ENCODE measurements at places on chromosomes 6 and 20.

DNA sequence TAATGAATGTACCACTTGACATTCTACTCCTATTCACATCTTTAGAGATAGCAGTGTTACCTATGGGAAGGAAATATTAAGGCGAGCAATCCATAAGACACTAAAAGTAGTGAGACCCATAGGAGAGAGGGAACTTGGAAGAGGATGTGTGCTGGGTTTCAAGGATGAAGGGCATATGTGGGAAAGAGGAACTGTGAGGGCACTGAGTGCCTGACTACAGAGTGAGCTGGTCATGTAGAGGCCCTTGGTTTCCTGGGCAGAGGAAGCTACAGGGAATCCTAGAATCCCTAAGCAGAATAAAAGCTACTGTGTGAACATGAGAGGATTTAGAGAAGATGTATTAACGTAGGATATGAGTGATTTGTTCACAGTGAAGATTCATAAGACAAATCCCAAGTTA lies 262.8 kb downstream of the FARS2 start:
- no peak for DNase-seq

- DNase-seq = no peak
Observed at GRCh38 chr6:299104-299980, 7.1 kb downstream of the DUSP22 start.

GRCh38 chr20:48057739-48058138 lies 272.5 kb upstream of the SULF2 start:
- no peak for DNase-seq

- no peak for DNase-seq
Observed at GRCh38 chr6:53956068-53956711, 155.1 kb upstream of the MLIP start.

DNA sequence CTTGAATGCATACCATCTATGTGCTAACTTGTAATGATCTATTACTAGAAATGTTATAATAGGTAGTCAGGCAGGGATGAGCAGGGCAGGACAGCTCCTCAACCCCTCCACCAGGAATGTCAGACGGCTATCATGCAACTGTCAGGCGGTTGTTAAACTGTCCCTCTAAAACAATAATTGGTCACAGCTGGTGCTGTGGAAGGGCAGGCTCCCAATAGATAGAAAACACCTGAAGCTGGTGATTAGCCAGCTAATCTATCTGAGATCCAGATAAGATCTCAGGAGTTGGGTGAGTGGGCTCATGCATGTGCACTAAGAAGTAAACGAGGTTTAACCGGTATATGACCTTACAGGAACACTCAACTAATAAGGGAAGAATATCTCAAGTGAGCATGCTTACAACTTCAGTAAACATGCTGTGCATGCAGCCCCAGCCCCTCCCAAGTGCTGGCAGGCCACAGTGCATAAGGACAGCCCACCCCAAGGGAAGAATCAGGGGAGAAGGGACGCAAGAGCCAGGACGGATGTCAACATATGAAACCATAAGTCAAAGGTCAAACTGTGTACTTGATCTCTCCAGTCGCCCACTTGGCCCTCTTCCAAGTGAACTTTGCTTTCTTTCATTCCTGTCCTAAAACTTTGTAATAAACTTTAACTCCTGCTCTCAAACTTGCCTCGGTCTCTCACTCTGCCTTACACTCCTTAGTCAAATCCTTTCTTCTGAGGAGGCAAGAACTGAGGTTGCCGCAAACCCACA lies 566.2 kb upstream of the NRSN1 start:
- no peak for DNase-seq

DNA sequence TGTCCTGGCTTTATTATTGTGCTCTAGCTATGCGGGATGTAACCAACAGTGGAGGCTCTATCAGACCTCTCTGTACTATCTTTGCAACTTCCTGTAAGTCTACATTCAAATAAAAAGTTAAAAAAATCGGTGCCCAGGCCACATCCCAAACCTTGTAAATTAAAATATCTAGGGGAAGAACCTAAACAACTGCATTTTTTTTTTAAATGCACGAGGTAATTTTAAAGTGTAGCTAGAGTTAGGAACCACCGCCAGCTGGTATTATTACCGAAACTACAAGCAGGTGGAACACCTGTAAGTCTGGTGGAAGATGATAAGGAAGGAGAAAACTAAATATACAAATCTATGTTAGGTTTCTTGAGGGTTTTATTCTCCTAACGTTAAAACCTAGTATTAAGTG lies 34.5 kb upstream of the ID4 start:
- DNase-seq = no peak

All from kidney epithelial cell (primary cell).